Stimulated activated CD8-positive, alpha-beta memory T cell treated with anti-CD3 and anti-CD28 coated beads, Interleukin-7, amount 100 ng/mL, for 1 hour (primary cell): ENCODE measurements at places on chromosomes 13 and 19.
A peak's percentile ranks its signal among the peaks of the same experiment; 100 is the strongest.

GRCh38 chr13:112466132-112467058 lies 90.2 kb downstream of the SPACA7 start:
- DNase-seq = no peak

DNA sequence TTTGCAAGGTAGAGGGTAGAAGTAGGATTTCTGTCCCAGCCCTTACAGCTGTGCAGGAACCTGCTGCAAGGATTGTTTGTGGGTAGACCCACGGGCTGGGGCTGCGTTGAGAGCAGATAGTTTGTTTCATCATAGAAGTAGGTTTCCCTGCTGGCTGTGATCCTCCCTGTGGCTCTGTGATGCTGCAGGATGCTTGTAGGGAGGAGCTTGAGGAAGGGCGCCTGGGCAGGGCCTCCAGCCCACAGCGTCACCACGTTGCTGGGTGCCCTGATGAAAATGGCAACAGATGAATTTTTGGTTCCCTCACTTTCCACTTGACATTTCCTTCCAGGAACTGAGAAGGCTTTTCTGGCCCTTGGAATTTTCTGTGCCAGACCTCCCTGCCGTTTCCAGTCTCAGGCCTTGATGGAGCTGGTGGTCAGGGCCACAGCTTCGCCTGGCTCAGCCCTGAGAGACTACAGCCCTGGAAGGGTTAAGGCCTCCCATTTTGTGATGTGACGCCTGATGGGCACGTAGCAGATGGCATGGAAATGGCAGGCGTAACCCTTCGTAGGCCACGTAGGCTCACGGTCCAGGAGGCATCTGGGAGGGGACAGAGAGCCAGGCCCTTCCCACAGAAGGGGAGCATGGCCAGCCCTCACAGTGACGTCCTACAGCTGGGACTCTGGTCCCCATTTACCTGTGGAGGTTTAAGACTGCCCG lies 42.2 kb downstream of the GATAD2A start:
- DNase-seq = no peak

DNA sequence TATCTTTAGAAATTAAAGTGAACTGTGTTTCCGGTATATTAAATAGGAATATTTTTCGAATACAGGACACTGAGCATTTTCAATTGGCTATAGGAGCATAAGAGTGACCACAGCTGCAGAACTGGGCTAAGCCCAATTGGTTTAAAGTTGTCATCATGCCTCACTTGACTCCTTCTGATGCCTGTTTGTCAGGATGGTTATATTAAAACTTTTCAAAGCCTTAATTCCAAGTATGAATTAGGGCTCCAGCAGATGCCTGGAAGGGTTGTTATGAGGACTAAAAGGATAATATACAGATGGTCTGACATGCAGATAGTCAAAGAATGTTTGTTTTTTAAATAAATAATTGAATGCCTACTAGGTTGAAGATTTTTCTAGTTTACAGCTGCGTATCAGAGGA lies 100.0 kb downstream of the LMO7 start:
- DNase-seq = no peak

DNA sequence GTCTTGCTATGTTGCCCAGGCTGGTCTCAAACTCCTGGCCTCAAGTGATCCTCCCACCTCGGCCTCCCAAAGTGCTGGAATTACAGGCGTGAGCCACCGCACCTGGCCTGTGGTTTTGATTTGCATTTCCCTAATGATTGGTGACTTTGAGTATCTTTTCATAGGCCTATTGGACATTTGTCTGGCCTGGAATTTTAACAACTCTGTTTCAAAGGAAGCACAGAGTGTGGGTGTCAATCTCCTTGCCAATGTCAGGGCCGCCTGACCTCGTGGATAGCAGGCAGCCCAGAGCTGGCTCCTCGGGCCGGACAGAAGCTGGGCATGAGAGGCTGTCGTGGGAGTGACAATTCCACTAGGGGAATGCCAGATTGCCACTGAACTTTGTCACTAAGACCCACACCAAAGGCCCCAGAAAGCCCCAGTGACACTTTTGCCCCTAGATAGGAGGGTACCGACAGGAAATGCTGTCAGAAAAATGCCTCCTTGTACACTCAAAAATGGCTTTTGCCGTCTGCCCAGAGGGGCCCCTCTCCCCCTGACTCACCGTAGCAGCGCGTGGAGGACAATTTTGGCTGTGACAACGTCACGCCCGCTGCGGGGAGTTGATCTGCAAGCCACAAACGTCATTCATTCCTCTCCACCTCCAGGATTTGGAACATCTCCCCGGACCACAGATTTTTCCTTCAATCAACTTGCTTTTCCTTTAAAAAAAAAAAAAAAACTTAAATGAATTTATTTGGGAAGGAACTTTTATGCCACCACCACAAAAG lies 11.7 kb upstream of the ADGRE5 start:
- peak; percentile 67 for DNase-seq

- no peak for DNase-seq
Measured at GRCh38 chr13:48770372-48770771, 116.6 kb downstream of the CYSLTR2 start.

DNA sequence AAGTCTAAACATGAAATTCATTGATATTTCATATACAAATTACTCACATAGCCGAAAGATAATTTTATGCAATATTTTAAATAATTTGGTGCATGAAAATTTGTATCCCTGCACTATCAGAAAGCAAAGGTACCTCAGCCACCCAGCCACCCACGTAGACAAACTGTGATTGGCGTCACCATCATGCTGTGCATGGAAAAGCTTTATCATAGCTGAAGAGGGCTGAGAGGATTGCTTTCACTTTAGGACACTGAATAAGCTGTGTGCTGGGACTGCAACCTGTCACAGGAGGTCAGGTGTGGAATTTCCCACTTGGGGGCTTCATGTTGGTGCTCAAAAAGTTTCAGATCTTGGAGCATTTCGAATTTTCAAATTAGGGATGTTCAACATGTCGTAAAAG lies 96.3 kb downstream of the MYCBP2 start:
- DNase-seq = no peak

GRCh38 chr19:44050740-44051649 lies 841 bp upstream of the ZNF223 start:
- no peak for DNase-seq

- DNase-seq = no peak
Measured at GRCh38 chr19:29953352-29954247, 11.6 kb downstream of the URI1 start.

GRCh38 chr19:49665036-49665350 lies 664 bp downstream of the IRF3 start:
- DNase-seq = no peak

DNA sequence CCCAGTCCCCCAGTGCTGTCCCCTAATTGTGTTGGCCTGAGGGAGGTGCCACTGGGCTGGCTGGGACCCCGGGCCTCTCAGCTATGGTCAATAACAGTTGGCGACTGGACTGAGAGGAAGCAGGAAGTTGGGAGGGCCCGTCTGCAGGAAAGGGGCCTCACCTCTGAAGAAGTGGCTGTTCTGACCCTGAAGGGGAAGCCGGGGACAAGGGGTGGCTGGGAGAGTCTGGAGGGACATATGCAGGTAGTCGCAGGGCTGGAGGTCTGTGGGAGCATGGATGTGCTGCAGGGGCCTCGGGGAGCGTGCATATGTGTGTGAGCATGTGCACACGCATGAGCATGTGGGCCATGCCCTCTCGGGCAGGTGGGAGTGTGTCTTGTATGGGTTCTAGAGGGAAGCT lies 5.9 kb downstream of the PKN1 start:
- DNase-seq = no peak

GRCh38 chr13:38700051-38700450 lies 13.2 kb downstream of the FREM2 start:
- no peak for DNase-seq

DNA sequence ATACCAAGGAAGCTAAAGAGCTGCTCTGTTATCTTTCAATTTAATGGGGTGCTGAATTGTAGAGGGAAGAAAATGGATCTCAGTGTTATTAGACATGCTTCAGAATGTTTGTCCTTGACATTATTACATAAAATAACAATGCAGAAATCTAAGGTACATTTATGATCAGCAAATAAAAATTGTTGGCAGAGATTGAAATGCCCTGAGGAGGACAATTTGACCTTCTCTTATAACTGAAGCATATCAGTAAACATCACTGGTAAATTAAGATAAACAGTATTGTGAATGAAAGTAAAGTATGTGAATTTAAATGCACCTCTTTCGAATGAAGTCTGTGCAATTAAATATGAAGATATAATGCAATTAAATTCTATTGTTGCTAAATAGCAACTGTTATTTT lies 1362.1 kb upstream of the ATXN8OS start:
- no peak for DNase-seq

GRCh38 chr13:30615481-30615865 lies 2.2 kb upstream of the USPL1 start:
- DNase-seq = no peak

- no peak for DNase-seq
Measured at GRCh38 chr13:51637852-51638215, 53.6 kb downstream of the WDFY2 start.

DNA sequence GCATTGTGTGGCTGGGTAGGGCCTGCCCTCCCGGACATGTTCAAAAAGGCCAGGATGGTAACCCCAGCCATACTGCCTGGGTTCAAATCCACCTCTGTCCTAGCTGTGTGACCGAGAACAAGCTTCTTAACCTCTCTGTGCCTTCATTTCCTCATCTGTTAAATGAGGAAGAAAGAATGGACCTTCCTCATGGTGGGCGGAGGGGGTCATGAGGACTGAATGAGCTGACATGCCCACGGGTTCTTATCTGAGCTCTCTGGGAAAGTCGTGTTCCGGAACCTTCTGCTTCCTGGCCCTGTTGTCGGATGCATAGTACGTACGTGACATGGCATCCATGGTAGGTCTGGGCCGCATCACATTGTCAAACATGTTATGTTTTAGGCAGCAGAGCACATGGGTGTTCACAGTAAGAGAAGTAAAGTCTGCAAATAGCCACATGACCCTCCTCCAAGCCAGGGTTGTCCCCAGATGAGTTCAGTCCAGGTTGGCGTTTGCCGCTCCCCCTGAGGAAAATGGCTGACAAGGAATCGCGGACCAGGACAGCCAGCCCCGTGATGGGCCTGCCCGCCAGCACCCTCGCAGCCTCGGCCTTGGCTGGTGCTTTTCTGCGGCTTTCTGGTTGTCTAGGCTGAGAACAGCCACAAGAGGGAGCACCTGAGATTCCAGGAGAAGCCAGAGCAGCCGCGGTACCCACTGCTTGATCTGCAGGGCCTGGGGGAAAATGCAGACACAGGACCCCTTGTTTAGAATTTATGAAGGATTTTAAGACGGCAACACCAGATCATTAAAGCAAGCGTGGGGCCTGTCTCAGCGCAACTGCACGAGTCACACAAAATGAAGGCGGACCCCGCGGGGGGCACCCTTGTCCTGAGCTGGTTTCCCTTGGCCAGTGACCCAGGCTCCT lies 2.4 kb upstream of the NTN5 start:
- DNase-seq = peak; percentile 50

- no peak for DNase-seq
Measured at GRCh38 chr19:4583961-4584669, 24.6 kb upstream of the SEMA6B start.

DNA sequence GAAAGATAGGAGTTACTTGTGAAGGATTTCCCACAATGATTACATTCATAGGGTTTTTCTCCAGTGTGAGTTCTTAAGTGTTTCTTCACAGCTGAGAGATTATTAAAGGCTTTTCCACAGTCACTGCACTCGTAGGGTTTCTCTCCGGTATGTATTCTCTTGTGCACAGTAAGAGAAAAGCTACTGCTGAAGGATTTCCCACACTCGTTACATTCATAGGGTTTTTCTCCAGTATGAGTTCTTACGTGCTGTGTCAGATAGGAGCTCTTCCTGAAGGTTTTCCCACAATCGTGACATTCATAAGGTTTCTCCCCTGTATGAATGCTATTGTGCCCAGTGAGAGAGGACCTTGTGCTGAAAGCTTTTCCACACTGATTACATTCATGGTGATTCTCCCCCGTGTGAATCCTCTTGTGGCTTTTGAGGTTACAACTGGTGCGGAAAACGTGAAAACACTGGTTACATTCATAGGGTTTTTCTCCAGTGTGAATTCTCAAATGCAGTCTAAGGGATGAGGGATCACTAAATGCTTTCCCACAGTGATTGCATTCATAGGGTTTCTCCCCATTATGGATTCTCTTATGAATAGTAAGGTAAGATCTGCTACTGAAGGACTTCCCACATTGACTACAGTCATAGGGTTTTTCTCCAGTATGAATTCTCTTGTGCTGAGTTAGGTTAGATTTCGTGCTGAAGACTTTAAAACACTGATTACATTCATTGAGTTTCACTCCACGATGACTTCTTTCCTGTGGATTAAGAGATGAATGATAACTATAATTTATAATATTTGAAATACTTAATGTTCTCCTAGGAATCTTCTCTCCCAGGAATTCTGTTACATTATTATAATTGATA lies 20.6 kb downstream of the ZNF558 start:
- DNase-seq = no peak

DNA sequence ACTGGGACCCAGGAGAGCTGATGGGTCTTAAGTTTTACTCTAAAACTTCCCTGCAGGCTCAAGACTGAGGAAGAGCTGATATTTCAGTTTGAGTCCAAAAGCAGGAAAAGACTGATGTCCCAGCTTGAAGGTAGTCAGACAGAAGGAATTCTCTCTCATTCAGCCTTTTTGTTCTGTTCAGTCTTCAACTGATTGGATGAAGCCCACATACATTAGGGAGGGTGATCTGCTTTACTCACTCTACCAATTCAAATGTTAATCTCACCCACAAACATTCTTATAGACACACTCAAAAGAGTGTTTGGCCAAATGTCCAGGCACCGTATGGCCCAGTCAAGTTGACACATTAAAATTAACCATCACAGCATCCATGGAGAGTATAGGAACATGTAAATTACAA lies 173.5 kb downstream of the KCNRG start:
- no peak for DNase-seq

GRCh38 chr13:114179087-114179658 lies at the start of gene CFAP97D2:
TSS of gene CFAP97D2 (plus strand) at chr13:114179257. CDS start at chr13:114179331, 74 bp downstream.
- DNase-seq = no peak

GRCh38 chr13:86729206-86729605 lies 930.0 kb upstream of the SLITRK6 start:
- no peak for DNase-seq

DNA sequence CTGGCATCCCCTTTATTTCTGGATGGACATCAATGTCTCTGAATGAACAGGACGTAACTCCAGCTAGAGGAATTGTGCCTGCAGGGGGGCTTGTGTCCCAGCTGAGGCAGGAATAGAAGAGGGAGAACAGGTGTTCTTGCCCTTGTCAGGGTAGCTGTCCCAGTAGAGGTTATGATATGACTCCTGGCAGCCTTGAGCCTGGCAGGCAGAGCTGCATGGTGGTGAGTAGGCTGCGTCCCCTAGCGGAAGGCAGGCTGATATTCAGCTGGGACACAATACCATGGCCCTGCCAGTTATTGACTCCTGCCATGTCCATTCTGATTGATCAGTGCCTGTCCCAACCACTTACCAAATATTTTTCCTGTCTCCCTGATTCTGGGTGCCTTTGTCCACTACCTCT lies 197.2 kb downstream of the RAP2A start:
- no peak for DNase-seq
